ENCODE measurements at places on chromosomes 7 and 10. TPM values are rescaled to one million over a fixed set of nuclear protein-coding genes. Genes with fewer than 3 reads are reported as not detected.

GRCh38 chr7:70591643-70592042 lies 540.3 kb upstream of the GALNT17 start:
- DNase-seq, result no peak

Gene VWA2
- polyA plus RNA-seq, result not detected

Gene FAM180A
- polyA plus RNA-seq, result not detected

Gene ZSCAN25
- polyA plus RNA-seq, result 7.3 TPM

DNA sequence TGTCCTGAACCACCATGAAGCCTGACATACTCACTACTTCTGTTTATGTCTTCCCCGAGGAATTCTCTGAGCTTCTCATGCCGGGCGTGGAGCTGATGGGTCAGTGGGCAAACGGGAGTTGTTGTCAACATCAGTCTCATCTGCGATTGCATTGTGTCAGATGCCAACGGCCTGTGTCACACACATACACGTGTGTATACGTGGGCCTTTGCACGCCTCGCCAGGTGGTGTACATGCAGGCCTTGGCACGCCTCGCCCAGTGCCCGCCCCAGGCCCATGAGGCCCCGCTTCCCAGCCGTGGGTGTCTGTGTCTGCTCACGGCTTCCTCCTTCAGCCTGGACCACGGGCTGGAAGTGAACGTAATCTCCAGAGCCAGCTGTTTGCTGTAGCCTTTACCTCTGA lies 7.5 kb upstream of the CSGALNACT2 start:
- no peak for DNase-seq

DNA sequence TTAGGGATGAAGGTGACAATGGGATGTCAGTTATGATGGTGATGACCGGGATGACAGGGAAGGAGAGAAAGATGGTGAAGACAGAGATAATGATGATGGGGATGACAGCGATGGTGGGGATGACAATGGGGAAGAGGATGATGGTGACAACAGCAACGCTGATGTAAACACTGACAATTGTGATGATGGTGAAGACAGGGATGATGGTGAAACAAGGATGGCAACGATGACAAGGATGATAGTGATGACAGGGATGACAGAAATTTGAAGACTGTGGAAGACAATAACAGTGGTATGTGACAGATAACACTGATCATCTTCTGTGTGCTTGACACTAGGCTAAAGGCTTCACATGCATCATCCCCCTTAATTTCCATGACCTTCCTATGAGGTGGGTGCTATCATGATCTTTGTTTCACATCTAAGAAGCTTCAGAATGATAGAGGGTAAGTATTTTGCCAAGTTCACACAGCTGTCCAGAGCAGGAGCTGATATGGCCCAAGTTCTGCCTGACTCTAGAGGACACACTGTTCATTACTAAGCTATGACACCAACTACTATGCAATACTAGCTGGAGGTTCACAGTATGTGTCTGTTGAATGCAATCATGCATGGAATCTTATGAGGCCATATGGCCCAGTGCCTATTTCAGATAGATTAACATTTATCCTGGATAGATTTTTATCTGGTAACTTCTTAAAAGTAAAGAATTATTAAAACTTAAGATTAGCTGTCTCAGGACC lies 105.6 kb downstream of the RNLS start:
- DNase-seq, result no peak

DNA sequence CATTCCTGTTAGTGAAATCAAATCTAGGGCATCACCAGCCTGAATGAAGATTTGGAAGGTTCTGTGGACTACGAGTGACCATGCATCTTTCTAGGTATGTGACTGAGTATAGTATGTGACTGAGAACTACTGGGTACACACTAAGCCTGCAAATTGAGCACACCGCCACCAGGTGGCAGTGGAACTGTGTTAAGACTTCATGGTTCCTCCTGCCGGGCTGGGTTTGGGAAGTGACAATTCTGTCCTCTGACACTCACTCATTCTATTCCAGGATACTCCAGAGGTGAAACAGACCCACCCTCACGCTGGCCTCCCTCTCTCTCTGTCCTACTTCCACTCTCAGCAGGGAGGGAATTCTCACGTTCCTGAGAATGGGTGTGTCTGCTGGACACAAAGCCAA lies 84.0 kb upstream of the TMEM248 start:
- peak; percentile 51 for DNase-seq

DNA sequence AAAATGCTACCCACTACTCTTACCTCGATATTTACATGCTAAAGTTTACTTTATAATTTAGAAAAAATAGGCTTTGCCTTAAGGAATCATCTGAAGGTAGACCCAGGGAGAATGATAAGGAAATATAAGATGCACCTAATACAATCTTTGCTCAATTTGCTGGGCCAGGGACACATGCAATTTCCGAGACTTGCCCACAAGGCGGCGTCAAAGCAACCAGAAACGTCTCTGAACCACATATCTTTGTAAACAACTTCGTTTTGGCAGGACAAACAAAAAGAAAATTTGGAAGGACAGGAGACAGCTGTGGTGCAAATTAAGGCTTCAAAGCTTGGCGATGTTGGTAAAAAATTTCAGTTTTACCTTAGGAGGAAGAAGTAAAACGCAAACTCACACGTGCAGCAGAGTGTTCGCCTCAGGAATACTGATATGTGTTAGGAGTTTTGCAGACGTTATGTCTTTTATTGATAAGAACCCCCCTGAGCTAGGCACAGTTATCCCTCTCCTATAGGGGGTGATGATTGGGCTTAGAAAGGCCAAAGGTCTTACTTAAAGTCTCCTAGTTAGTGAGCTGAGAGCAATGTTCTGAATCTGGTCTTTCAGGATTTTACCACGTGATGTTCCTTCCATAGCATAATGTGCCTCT lies 134.3 kb downstream of the PRKCQ start:
- peak; percentile 19 for DNase-seq

- DNase-seq, result no peak
Observed at GRCh38 chr7:134444961-134445315, 14.0 kb downstream of the AKR1B1 start.

DNA sequence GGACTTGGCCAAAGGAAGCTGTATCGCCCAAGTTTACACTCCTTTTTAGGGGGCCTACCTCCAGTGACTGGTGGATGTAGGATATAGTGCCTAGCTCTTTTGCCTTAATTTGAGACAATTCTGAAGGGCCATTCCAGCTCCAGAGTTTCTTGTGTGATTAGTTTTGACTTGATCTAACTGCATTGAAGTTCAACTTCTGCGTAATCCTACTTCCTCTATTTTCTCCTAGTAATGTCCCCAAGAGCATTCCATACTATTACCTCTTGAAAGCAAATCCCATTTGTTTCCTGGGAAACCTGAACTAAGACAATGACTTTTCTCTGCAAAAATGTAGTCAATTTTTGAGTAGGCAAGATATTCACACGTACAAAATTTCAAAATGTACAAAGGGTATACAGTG lies 4.7 kb upstream of the H2AZ2 start:
- DNase-seq, result no peak
